ENCODE measurements at places on chromosomes 1 and 21.
A peak's percentile ranks its signal among the peaks of the same experiment; 100 is the strongest.

GRCh38 chr1:74356493-74356892, 121.3 kb downstream of the TNNI3K start:
- no peak for DNase-seq

DNA sequence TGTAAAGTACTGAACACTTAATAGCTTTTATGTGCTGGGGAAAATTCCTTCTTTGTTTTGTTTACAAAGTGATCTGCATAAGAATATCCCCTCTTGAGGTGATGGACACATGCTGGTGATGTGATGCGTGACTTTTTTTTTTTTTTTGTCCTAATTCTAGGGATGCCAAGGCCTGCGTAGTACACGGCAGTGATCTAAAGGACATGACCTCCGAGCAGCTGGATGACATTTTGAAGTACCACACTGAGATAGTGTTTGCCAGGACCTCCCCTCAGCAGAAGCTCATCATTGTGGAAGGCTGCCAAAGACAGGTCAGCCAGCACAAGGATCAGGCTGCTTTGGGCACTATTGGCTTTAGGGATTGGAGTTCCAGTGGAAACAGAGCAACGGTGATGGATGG, 24.7 kb downstream of the ATP1A1 start:
- DNase-seq = no peak

DNA sequence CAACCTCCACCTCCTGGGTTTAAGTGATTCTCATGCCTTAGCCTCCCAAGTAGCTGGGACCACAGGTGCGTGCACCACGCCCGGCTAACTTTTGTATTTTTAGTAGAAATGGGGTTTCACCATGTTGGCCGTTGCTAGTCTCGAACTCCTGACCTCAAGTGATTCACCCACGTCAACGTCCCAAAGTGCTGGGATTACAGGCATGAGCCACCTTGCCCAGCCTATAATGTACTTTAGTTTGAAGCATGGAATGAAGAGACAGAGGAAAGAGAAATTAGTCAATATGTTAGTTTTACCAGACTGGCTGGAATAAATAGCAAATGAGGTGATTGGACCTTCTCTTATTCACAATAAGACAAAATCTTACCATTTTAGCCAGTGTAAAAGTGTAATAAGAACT, 89.0 kb downstream of the GTF2B start:
- DNase-seq = no peak

DNA sequence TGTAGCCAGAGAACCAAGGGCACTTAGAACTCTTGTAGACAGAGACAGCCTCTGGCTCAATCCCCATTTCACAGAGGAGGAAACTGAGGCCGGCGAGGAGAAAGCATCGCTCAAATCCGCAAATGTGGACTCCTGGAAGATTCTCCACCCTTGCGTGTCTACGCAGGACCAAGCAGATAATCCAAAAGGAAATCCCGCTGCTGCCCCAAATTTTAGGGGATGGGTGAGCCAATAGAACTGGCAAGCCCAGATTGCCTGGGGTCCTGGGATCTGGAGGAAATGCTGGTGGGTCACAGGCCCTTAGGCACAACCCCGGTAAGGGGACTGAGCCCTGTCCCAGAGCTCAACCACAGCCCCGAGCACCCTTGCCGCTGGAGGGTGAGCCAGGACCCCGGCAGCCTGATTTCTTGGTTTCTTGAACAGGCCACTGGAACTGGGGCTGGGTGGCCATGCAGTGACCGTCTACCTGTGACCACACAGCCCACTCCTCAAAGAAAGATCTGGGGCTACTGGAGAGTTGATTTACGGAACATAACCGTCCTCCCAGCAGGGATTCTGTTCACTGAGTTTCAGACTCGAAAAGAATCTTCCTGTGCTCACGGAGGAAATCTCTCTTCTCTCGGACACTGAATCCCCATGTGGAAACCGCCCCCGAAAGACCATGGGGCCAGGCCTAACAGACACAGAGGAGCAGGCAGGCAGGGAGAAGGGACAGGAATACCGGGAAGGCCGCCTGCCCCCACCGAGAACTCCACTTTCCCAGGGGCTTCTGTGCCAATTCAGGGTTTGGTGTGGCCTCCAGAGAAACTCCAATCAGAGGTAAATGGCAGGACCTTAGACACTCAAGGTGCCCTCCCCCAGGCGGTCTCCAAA, 238.4 kb downstream of the NPHP4 start:
- DNase-seq = no peak

DNA sequence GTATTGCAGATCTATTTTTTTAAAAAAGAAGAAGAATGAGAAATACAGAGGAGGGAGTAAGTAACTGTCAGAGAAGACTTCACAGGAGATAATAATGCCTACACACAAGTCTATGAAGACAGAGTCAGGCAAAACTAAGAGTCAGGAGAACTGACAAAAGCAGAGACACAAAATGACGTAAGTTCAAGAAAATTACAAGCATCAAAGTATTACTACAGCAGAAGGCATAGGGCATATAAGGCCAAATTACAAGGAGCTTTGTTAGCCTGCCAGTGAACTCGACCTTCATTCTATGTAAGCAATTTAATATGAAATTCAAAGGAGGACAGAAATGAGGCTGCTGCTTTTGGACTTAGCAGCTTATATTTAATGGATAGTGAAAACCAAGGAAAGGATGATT, 23.7 kb downstream of the FAF1 start:
- no peak for DNase-seq

- no peak for DNase-seq
Observed at GRCh38 chr1:180521474-180522212, 19.3 kb upstream of the ACBD6 start.

DNA sequence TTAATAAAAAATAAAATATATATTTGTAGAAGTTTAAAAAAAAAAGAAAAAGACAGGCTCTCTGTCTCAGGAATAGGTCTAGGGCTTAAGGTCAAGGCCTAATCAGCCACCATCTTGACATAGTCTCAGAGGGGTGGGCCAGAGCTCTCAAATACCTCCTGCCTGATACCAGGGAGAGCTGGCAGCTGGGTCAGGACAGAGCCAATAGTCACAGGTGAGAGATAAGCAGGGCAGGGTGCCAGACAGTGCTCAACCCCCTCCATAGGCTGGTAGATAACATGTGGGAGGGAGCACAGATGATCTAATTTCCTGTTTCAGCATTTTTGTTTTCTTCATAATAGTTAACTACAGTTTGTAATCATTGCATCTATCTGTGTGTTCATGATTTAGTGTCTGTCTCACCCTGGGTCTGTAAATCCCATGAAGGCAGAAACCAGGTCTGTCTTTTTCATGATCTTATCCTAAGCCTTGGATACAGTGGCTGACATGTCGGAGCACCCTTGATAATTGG, 152.0 kb upstream of the GRIK3 start:
- DNase-seq = no peak

- no peak for DNase-seq
Observed at GRCh38 chr1:182357171-182357570, 34.4 kb downstream of the GLUL start.

DNA sequence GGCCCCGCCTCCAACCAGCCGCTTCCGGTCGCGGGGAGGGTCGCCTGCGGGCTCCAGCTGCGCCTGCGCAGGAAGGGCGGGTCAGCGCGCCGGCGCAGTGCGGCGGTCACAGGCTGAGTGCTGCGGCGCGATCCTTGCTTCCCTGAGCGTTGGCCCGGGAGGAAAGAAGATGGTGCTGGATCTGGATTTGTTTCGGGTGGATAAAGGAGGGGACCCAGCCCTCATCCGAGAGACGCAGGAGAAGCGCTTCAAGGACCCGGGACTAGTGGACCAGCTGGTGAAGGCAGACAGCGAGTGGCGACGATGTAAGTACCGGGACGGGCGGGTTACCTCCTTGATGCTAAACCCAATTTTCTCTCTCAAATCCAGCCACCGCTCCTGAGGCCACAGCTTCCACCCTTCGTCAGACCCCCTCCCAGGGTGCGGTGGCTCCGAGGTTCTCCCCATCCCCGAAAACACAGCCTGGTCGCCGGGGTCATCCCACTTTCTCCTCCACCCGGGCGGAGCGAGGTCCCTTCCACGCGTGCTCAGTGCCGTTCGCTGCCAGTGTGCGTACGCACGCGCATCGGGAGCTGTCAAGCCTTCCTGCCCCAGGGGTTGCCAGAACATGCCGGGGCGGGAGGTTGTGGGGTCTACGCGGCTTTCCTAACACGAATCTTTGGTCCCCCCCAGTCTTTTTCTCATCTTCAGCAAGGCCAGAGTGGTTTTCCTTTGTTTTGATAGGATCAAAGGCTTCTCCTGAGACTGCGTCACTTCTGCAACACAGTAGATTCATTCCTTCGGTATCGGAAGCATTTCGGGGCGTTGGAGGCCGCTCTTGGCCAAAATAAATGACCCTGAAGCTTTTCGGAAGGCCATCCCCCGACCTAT, at the start of gene SARS1:
SARS1 (plus strand) TSS at position 95 of the 870 bp plus-strand sequence; CDS start at position 170, 75 bp downstream.
- peak; percentile 71 for DNase-seq

DNA sequence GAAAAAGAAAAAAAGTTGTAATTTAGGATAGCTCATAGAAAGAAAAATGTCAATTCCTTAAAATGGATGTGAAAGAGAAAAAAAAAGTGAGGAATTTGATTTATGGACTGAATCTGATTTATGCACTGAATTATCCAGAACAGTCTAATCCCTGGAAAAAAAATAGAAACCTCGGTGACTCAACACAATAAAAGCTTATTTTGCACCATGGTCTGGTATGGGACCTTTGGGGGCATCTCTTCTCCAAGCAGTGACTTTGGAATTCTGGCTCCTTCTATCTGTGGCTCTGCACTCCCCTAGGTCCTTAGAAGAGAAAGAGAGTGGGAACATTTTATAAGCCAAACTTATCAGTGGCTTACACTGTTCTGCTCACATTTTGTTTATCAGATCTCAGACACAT, 471.7 kb upstream of the B3GALT2 start:
- no peak for DNase-seq

DNA sequence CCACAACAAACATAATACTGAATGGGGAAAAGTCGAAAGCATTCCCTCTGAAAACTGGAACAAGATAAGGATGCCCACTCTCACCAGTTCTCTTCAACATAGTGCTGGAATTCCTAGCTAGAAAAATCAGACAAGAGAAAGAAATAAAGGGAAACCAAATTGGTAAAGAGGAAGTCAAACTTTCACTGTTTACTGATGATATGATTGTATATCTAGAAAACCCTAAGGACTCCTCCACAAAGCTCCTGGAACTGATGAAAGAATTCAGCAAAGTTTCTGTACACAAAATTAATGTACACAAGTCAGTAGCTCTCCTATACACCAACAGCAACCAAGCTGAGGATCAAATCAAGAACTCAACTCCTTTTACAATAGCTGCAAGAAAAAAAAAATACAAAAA, 6.9 kb upstream of the F13B start:
- no peak for DNase-seq

DNA sequence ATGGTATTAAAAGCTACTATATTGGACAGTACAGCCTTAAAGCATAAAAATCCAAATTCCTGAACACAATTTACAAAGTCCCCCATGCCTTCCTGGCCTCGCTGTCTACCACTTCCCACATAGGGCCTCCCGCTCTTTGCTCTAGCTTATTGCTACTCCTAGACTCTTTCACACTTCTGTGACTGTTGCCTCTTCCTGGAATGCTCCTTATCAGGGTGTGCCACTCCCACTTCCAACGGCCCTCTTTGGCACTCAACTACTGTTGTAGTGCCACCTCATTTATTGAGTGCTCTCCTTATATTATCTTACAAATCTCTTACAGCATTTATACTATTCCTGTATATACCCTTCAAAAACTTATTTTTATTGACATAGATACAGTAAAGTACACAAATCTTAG, 4.8 kb downstream of the SARS1 start:
- no peak for DNase-seq

GRCh38 chr1:239244084-239244483, 142.3 kb upstream of the CHRM3 start:
- no peak for DNase-seq

DNA sequence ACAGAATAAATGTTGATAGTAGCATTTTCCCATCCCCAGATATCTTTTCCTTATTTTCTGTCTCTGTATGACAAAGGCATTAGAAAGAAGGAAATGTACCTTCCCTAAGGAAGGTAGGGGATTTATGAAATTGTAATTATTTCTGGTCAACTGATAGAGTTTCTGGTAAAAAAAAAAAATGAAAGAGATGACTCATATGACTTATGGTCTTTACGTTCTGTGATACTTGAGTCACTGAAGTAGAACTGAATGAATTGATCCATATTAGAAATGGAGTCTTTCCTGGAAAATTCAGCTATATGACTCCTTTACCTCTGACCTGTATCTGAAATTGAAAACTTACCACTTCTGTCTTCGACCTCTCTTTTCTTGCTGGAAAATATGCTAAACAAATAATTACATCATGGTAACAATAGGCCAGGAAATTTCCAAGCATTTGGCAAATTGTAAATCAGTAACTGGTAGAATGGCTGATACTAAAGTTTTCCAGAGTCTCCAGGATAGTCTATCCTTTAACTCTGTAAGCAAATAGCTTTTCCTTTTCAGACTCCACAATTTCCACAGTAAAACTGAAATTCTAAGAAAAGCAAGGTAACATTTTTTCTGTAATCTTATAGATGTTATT, 364.3 kb upstream of the PTBP2 start:
- no peak for DNase-seq

GRCh38 chr1:110035236-110035752, 870 bp downstream of the STRIP1 start:
- DNase-seq = peak; percentile 72

DNA sequence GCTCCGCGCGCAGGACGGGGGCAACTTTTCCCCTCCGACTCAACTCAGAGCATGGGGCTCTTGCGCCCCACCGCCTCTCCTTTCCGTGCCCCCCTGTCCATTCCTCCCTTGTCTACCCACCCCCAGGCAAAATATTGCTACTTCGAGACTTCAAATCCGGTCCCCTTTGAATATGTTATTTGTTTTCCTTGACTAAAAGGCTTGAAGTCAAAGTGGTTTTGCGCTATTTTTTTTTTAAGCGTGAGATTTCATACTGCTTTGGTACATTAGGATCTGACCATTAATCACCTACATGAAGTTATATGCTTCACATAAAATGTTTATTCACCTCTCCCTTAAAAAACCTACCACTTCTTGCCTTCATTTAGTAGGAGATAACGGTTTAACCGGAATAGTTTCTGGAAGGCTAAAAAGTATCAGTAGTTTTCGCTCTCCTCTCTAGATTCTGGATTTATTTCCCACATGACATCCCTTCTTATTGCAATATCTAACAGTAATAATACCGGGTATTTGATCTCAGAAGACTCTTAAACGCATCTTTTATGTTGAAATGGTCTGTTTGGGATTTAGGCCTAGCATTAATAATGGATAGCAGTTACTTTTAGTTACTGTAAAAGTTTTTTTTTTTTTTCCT, 1.6 kb downstream of the NFIA start:
- no peak for DNase-seq

- DNase-seq = no peak
Observed at GRCh38 chr21:17775431-17776126, 43.6 kb downstream of the C21orf91 start.
